A172 (cell line): ENCODE measurements at places on chromosomes 13 and 19.
A peak's percentile ranks its signal among the peaks of the same experiment; 100 is the strongest.

GRCh38 chr13:98471934-98472333 lies 105.0 kb downstream of the STK24 start:
- DNase-seq: no peak

- DNase-seq: no peak
Measured at GRCh38 chr19:3357992-3358688, 8.2 kb upstream of the NFIC start.

GRCh38 chr19:416416-416815 lies 7.5 kb upstream of the C2CD4C start:
- no peak for DNase-seq

- no peak for DNase-seq
Measured at GRCh38 chr19:55581145-55581822, 636 bp upstream of the ZNF579 start.

- DNase-seq: peak; percentile 40
Measured at GRCh38 chr13:25966086-25966485, 85.7 kb downstream of the SHISA2 start.
